Activated gamma-delta T cell treated with anti-CD3 and anti-CD28 coated beads, Interleukin-2, amount 50 U/mL, for 16 hours (primary cell): ENCODE measurements at places on chromosomes 2 and 18.

DNA sequence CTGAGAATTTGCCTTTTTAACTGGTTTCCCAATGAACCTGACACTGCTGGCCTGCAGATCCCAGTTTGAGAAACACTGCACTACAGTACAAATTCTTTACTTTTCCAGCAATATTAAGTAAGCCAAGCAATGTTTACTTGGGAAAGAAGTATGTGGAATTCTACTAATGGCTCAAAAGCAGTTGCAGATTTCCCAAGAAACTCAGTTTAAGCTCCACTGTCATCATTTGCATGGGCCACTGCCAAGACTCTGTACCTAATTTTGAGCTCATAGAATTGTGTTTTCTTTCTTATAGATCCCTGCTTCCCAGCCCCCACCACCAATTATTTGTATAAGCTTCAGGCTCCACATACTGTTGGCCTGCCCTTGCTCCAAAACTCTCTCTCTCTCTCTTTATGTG is 676.1 kb downstream of the RNF144A start:
- no peak for DNase-seq

DNA sequence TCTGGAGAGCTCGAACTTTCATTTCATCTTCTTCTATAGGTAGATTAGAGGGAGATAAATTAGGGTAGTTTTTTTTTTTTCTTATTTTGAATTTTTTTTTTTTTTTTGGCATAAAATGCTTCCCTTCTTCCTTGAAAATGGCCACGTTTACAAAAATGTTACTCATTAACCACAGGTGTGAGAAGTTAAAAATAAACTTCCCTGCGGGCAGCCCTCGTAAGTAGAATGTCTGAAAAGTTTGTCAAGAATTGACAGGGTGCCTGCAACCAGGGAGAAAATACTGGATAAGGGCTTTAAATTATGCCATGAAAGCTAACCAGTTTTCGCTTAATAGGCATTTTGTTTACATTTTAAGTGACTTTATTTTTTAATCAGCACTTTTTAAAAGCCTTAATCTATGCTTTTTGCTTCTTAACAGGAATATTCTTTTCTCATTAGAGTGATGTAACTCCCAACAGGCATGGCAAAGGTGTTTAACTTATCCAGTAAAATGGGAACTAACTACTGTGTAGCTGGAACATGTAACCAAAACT is 4.2 kb upstream of the FN1 start:
- no peak for DNase-seq

DNA sequence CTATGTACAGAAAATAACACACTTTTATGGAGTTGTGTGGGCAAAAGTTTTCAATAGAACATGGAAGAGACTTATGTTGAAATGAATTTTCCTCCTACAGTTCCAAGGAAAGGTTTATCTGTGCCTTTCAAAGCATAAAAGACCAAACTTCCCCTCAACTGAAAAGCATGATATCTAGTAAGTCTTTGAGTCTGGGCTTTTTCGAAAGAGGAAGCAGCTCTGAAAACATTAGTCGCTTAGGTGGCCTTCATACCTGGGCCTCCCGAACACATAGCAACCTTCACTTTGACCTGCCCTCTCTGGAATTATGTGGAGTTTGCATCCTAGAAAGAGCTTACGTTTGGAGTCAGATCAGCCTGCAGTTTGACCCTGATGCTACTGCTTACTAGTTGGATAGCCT is 4.8 kb upstream of the CAPN14 start:
- DNase-seq: no peak

DNA sequence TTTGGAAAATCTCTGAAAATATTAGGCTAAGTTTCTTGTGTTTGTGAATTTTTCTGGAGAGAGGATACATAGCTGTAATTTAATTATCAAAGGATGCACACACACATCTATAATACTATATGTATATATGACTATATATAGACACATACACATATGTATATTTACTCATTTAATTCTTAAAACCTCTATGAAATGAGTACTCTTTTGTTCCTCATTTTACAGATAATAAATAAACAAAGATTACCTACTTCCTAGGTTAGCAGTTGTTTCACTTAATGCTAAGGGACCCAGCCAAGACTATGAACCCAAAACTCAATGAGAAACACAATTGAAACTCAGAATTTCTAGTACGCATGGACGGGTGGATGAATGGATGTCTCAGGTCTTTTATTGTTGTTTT is 145.6 kb downstream of the BCL2 start:
- DNase-seq: no peak

DNA sequence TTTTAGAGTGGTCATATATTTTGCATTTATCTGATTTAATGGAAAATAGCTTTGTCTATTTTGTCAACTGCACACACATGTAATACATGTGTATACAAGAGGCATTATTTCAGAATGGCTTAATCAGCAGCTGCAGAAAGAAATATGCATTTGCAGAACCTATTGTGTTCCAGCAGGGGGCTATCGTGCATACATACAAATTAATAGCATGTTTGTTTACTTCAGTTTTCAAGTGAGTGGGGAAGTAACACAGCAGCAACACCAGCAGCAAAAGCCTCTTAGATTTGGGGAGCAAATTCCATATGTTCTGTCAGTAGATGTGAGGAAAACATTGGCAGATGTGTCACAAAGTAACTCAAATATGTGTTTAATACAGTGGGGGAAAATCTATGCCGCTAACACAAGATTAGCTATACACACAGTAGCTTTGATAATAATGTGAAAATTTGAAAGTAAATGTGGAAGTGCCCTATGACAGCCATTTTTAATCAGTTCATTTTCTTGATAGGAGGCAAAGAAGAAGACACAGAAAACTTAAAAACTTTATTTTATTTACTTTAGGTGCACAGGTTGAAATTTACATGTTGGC is 218.1 kb downstream of the WDR7 start:
- no peak for DNase-seq

- DNase-seq: no peak
Measured at GRCh38 chr2:3683748-3684454, 19.5 kb upstream of the DCDC2C start.

GRCh38 chr2:144501118-144501517 is 18.8 kb downstream of the ZEB2 start:
- DNase-seq: no peak

DNA sequence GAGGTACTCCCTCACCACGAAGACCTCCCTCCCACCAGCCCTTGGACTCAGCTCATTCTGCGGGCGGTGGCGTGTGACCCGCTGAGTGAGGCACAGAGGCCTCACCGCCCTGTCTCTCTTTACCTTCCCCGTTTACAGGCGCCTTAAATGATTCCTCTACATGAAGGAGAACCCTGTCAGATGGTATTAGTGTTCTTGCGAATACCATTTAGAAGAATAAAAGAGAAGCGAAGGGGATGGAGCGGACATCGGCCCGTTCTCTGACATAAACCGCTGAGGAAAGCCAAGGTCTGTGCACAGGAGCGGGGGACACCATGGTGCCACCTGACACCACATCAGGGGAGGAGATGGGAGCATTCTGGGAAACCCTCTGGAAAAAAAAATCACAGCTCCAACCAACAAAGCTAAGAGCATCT is 179.8 kb downstream of the HDAC4 start:
- no peak for DNase-seq

- DNase-seq: no peak
Measured at GRCh38 chr2:84886791-84887190, 5.9 kb upstream of the TRABD2A start.

DNA sequence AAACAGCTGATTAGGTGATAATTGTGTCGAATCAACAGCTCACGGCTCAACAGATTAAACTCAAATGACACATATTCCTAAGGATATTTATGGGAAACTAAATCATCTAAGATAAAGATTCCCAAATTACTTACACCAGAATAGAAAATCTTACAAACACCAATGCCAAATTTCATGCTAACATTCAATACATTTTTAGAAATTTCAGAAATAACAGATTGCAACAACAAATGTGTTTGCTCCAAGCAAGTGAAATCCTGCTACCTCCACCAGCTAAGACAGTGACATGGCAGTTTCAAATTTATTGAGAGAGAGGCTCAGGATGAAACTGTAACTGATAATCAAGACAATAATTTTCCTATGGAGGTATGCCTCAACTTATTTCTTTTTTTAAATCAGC is 65.0 kb upstream of the EPB41L3 start:
- no peak for DNase-seq

GRCh38 chr2:108993095-108993937 is 4.3 kb upstream of the EDAR start:
- DNase-seq: no peak

DNA sequence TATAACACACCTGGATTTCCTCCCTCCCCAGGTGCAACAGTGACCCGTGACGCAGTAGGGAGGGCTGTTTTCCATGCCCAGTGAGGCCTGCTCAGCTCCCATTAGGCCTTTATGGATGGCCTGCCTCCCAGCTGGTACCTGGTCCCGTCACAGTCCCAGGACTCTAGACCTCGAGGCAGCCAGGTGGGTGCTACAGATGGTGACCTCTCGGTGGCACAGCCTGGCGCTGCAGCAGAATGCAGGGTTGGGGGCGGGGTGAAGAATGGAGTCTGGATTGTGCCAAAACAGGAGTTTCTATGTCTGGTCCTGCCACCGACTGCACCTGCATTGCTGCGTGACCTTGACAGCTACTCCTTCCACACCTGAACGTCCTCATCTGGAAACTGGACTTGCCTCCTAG is 18.0 kb upstream of the YWHAQ start:
- DNase-seq: no peak

GRCh38 chr18:57440331-57441070 is 5.3 kb downstream of the ONECUT2 start:
- no peak for DNase-seq

GRCh38 chr18:62510789-62511188 is 12.0 kb upstream of the ZCCHC2 start:
- no peak for DNase-seq

- DNase-seq: no peak
Measured at GRCh38 chr2:74602586-74603281, 45.4 kb downstream of the M1AP start.

GRCh38 chr2:31660812-31661335 is 80.1 kb upstream of the SRD5A2 start:
- no peak for DNase-seq

- DNase-seq: no peak
Measured at GRCh38 chr2:121577381-121577780, 46.7 kb downstream of the RNU4ATAC start.

- DNase-seq: no peak
Measured at GRCh38 chr2:105641389-105641811, 103.3 kb upstream of the NCK2 start.

DNA sequence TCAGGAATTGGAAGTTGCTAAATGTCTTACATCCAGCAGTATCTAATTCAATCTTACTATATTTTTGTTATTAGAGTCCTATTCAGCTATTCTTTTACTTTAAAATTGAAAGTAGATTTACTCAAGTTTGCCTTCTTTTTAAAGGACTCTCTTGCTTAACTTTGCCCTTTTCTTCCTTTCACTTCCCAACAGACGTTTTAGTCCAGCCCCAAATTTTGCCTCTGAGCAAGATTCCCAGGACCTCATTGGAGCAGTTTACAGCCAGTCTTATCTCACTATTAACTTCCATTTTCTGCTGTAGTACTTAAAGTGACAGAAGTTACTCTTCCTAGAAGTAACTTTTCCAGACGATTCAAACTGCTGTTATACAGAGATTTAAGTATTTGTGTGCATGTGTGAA is 1.7 kb upstream of the PRKD3 start:
- no peak for DNase-seq

GRCh38 chr2:182113334-182113733 is 127.7 kb downstream of the PPP1R1C start:
- no peak for DNase-seq

- DNase-seq: no peak
Measured at GRCh38 chr2:43407935-43408334, 181.5 kb upstream of the ZFP36L2 start.
